Activated CD4-positive, alpha-beta T cell treated with anti-CD3 and anti-CD28 coated beads for 48 hours (primary cell): ENCODE measurements at places on chromosomes 2 and 18.

DNA sequence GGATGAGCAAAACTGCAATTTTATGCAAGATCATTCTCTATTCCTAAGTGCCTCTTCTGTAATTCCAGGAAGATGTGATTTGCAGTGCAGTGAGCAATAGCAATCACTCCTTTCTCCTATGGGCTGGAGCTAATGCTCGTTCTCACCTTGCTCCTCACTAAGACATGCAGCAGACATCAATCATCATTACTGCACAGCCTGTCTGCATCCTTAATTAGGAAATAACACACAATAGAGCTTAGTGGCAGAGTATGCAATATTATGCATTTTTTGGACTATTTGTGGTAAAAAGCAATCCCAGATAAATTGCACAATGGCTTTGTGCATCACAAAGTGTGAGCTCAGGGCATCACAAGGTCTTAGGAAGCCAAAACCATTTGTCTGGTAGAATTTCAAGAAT lies 32.6 kb upstream of the RAPH1 start:
- DNase-seq: no peak

DNA sequence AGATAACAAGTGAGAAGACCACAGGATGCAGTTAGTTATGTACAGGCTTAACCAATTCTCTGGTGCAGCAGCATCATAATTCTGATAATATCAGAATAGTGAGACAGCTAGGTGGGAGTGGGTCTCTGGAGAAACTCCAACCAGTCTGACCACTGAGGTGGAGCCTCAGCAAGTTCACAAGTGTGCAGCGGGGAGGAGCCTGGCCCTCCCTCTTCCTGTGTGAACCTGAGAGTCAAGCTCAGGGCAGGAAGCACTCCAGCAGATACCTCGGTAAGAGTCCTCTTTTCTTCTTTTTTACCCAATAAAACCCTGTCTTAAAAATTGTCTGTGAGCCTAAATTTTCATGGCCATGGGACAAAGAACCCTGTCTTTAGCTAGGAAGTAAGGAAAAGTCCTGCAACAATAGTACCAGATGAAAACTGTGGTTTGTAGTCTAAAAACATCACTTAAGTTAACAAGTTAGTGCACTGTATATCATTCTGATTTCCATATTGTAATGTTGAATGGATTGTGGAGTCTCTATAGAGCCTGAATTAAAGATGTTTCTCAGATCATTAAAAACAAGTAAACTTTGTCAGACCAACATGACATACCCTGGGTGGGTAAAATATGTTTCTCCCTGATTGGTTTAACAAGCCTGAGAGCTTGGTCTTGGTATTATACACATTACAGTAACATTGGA lies 370.8 kb downstream of the TMEM182 start:
- DNase-seq: no peak

- no peak for DNase-seq
Measured at GRCh38 chr2:46163098-46163430, 134.1 kb upstream of the EPAS1 start.

- no peak for DNase-seq
Measured at GRCh38 chr2:174777347-174778084, 13.2 kb upstream of the CHRNA1 start.

DNA sequence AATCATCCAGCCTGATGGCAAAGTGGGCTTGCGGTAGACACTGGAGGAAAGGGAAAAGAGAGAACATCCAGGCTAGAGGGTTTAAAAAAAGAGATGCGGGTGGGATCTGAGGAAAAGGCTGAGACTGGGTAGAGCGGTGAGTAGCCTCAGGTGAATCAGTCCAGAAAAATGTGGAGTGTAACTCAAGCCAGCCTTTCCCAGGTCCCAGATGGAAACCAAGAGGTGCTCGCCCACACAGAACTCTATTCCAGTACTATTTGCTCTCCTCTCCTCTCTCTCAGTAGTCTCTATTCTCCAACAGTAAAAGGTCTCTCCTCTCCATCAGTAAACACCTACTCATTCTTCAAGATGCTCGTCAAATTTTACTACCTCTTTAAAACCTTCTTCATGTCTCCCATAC lies 38.3 kb upstream of the NRP2 start:
- DNase-seq: no peak

DNA sequence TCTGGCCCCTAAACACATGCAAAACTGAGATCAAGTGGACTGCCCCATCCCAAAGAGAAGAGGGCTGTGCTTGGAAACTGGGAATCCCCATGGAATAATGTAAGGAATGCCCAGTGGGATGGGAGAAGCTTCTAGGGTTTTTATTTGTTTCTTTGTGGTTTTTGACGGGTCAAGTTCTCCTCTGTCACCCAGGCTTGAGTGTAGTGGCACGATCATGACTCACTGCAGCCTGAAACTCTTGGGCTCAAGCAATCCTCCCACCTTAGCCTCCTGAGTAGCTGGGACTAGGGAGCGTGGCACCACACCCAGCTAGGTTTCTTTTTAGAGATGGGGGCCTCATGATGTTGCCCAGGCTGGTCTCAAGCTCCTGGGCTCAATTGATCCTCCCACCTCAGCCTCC lies 101.7 kb upstream of the ZSWIM2 start:
- no peak for DNase-seq

- peak; percentile 83 for DNase-seq
Measured at GRCh38 chr2:70069049-70069448, 18.2 kb upstream of the PCBP1 start.

DNA sequence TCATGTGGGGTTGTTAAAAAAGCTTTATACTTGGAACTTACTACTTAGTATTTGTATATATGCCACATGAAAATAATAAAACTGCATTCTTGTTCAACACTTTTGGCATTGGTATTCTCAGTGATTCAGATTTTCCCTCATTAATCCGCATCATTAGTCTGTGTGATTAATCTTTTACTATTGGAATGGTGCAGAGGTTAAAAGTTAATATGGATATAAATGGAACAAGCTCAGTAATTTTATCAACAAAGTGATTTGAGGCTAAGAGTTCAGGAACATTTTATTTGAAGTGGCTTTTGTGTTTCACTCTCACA lies 45.4 kb upstream of the REG3G start:
- no peak for DNase-seq

- DNase-seq: no peak
Measured at GRCh38 chr2:151808258-151809072, 19.8 kb downstream of the ARL5A start.

GRCh38 chr2:56271275-56271674 lies 87.5 kb downstream of the CCDC85A start:
- DNase-seq: no peak

GRCh38 chr2:9799011-9799596 lies 44.2 kb upstream of the TAF1B start:
- no peak for DNase-seq

- no peak for DNase-seq
Measured at GRCh38 chr2:66202586-66202985, 232.3 kb upstream of the MEIS1 start.

GRCh38 chr2:173221132-173221695 lies 133.5 kb upstream of the CDCA7 start:
- no peak for DNase-seq

GRCh38 chr2:23622966-23623675 lies 238.1 kb downstream of the KLHL29 start:
- DNase-seq: no peak

- no peak for DNase-seq
Measured at GRCh38 chr2:143015656-143016055, 113.6 kb upstream of the ARHGAP15 start.

- no peak for DNase-seq
Measured at GRCh38 chr2:60424233-60424632, 129.2 kb downstream of the BCL11A start.

- no peak for DNase-seq
Measured at GRCh38 chr2:68368654-68369336, 3.7 kb downstream of the PLEK start.

GRCh38 chr2:28512607-28512965 lies 16.7 kb downstream of the PLB1 start:
- DNase-seq: no peak

DNA sequence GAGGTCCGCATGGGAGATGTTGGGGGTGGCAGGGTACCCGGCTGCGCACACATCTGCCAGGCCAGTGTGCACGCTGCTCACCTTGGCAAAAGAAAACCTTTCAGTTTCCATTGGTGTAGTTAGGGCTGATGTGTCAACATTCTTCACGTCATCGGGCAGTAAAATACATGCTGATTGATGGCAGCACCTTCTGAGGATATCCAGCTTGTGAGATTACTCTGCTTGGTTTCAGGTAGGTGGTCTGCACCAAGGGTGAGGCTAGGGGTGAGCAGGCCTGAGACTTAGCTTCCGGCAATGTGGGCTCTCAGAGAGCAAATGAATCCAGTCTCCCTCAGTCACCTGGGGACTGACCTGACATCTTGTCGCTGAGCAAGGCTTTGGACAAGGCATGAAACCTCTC lies 19.3 kb upstream of the ACKR3 start:
- no peak for DNase-seq

DNA sequence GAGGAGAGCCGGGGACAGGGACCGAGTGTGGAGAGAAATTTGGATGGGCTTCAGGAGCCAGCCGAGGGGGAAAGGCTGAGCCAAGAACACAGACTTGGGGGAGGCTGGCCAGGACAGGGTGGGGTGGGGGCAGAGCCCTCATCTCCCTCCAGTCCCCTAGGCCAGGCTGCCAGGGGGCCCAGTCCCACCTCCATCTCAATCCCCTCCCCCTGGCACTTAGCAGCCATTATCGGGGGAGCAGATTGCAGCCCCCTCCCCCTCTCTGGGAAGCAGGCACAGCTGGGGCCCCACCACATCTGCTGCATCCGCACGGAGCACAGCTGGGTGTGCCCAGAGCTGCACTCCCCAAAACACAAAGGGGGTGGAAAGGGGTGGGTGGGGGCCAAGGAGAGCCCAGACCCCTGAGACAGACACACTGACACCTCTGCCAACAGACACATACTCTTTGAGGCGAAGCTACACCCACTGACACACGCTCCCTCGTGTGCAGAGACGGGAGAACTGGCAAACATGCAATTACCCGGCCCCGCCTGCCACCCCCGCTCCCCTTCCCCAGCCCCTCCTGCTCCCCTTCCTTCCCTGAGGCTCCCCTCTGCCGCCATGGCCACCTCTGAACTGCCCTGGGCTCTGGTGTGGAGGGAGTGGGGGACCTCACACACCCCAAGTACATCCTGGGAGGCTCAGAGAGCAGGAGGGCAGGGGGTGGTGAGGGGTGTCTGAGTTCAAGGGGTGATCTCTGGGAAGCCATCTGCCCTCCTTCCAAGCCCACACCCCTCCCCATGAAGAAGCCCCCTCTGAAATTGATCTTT lies 5.1 kb upstream of the ASIC4 start:
- DNase-seq: no peak

GRCh38 chr2:177523781-177524180 lies 131.2 kb downstream of the AGPS start:
- DNase-seq: no peak

- no peak for DNase-seq
Measured at GRCh38 chr18:56294484-56295183, 343.8 kb downstream of the TXNL1 start.

DNA sequence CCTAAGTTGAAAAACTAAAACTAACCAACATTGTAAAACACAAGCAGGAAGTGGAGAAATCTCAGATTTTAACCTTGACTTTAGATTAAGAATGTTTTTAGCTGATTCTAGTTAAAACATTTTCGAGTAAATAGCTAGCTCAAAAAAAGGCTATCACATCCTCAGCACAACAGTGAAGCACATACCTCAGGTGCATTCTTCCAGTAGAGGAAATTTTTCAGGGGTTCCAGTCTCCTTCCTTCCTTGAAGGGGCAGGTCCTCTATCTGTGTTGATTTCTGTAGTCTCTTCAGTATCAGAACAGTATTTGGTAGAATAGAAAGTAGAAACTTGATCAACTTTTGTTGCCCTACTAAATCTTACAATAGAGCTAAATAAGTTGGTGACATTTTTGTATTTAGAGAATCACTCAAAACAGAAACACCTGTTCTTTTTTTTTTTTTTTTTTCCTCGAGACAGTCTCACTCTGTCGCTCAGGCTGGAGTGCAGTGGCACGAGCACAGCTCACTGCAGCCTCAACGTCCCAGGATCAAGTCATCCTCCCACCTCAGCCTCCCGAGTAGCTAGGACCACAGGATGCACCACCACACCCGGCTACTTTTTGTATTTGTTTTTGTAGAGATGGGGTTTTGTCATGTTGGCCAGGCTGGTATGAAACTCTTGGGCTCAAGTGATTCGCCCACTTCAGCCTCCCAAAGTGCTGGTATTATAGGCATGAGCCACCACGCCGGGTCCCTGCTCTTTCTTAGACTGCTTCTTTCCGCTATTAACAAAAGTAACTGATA lies 6.9 kb upstream of the GPR155 start:
- peak; percentile 16 for DNase-seq

DNA sequence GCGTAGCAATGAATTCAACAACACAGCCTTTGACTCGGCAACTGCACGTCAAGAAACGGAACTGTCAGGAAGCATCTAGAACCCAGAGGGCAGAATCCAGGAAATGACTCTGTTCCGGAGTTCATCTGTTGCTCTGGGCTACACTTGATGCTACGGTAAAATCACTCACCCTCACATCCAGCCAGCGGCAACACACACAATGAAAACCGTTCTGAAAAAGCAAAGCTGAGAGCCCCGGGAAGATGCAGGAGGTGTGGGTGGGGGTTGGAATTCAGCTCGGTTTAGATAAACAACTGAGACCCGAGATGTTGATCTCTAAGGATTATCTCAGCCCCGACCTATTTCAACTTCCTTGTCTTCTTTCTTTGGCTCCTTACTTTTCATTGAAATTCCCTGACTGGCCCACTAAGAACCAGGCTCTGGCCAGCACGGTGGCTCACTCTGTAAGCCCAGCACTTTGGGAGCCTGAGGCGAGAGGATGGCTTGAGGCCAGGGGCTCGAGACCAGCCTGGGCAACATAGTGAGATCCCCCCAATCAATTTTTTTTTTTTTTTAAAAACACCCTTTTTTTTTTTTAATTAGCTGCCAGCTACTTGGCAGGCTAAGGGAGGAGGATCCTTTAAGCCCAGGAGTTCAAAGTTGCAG lies 13.3 kb upstream of the RAB17 start:
- DNase-seq: peak; percentile 43

DNA sequence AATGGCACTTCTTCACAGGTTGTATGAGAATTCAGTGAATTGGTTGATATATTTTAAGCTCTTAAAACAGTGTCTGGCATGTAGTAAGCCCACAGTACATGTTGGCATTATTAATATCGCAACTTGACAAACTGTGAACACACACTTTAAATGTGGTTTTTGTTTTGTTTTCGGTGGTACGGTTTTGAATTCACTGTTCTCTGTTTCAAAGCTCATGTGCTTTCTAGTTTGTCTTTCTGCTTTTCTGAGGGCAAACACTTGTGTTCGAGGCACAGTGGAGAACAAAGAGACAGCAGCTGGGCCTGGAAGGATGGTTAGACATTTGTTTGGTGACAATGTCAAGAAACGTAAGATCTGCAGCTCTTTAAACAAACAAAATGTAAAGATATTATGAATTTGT lies 276.5 kb upstream of the MC4R start:
- no peak for DNase-seq

GRCh38 chr2:181183878-181184542 lies 203.6 kb downstream of the UBE2E3 start:
- no peak for DNase-seq
